ENCODE measurements at places on chromosomes 7 and 10.

GRCh38 chr7:41918597-41918996 is 215.7 kb upstream of the INHBA start:
- H3K27ac ChIP-seq, result no peak overlapping the region
- no peak for DNase-seq
- no peaks in the 10 kb centered on the region for H3K36me3 ChIP-seq
- H3K27me3 ChIP-seq, result peaks cover 4% of the 10 kb centered on the region

DNA sequence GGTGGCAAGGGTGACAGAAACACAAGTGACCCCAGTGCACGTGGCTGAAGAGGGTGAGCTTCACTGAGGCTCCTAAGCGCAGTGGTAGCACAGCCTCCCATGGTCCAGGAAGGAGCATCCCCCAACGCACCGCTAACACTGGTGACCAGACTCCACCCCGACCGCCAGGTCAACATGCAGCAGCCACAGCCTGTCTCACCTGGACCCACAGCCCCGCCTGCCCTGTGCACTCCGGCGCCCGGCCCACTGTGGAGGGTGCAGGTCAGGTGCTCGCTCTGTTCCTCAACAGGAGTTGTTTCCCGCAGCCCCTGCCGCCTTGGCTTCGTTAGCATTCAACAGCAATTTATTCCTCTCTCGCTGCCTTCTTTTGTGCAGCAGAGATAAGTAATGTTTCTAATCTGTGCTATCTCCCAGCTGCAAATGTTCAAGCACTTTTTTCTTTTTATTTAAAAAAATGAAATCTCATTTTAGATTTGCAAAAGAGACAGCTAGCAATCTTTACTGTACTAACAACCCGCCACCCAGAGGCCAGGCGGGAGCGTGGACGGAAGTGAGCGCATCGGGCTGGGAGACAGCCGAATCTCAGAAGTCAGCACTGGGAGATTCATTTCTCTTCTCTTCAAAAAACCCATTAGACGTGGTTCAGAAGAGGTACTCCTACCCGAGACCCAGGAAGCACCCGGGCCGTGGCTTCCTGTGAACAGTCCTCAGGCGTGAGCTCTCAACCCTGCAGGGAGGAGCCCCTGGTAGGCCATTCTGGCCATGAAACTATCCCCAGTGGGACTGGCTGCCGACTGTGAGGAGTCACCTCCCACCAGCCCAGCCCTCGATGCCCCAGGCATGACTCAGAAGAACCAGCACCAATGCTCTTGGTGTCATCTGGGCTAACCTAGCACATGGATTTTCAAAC is 133.4 kb downstream of the MAD1L1 start:
- H3K27ac ChIP-seq, result no peak overlapping the region
- H3K36me3 ChIP-seq, result peaks cover 8% of the 10 kb centered on the region
- no peak for DNase-seq
- H3K4me3 ChIP-seq, result no peak overlapping the region
- H3K4me1 ChIP-seq, result peaks cover 82% of the 10 kb centered on the region
- peaks cover 8% of the 10 kb centered on the region for H3K27me3 ChIP-seq

DNA sequence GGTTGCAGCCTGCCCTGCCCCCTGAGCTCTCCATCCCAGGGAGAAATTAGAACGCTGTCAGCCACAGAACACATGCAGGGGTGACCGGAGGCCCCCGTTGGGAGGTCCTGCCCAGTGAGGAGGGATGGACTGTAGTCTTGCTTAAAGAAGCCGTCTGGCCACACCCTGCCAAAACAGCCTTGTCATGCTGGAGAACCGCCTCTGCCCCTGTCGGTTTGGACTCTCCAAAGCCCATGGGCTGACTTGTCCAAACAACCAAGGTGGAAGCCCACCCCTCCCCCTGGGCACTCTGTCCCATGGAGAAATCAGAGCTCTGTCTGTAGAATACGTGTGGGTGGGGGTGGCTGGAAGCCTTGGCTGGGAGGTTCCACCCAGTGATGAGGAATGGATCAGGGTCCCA is 12.7 kb upstream of the TBATA start:
- H3K36me3 ChIP-seq, result no peaks in the 10 kb centered on the region
- H3K4me3 ChIP-seq, result no peak overlapping the region

DNA sequence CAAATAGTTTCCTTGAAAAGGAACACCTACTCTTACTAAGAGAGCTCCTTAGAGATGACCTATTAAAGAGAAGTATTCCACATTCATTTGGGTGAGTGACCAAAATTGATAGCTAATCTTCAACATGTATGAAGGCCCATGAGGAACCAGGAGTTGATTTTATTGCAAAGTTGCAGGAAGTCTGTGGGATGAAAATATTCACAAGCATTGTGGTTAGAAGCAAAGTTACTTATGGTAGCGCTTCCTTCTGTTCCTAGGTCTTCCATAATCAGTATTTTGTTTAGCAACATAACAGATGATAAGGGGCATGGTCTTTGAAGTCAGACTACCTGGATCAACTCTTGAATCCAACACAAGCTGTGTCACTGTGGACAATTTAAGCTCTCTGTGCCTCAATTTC is 164.5 kb downstream of the DGKB start:
- no peaks in the 10 kb centered on the region for H3K4me1 ChIP-seq
- no peak overlapping the region for H3K4me3 ChIP-seq
- no peak for DNase-seq

All from nephron progenitor cell (in vitro differentiated cells).